ENCODE measurements at places on chromosomes 6 and 20. TPM values are rescaled to one million over a fixed set of nuclear protein-coding genes. Genes with fewer than 3 reads are reported as not detected.
A peak's percentile ranks its signal among the peaks of the same experiment; 100 is the strongest.

Gene CST7
- not detected for total RNA-seq

DNA sequence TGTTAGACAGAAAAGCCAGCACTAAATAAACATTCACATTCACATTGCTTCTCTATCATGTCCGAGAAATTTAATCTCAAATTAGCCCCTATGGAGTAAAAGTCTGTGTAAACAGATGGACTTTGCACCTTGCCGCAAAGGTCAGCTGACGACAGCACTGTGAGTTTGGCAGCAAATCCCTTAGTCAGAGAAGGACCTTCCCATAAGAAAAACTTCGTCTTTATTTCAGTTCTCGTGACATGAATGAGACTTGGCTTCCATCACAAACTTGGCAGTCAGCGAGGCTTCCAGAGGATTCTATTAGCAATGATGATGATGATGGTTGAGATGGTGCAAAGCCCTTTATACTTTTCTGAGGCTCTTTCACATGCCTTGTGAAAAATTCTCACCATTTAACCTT is 133.7 kb upstream of the IFNGR1 start:
- no peak for DNase-seq

GRCh38 chr6:151763938-151764680 is 43.4 kb upstream of the ESR1 start:
- DNase-seq, result peak; percentile 97

GRCh38 chr6:5525209-5525608 is 263.9 kb downstream of the FARS2 start:
- peak; percentile 60 for DNase-seq

GRCh38 chr6:148323344-148323743 is 19.3 kb upstream of the SASH1 start:
- DNase-seq, result no peak

DNA sequence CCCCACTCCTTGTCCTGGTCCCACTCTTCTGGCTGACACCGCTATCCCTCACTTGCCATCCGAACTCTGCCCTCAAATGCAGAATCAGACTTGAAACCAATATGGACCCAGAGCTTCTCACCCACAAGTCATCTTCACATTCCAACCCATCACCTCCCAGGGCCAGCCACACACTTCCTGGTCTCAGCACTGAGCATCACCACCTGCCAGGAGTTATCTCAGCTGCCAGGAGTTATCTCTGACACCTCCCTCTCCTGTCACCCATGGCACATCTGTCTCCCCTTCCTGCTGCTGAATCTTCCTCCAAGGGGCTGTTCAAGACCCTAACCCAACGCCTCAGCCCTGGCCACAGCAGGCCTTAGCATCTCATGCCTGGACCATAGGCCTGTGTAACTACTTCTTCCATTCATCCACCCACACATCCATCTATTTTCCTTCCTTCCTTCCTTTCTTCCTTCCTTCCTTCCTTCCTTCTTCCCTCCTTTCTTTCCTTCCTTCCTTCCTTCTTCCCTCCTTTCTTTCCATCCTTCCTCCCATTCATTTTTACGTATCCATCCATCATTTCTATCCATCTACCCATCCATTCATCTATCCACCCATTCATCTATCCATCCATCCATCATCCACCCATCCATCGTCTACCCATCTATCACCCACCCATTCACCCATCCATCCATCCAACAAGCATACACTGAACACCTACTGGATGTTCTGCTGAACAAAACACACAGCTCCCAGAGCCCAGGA is 74.6 kb upstream of the NNAT start:
- no peak for DNase-seq

DNA sequence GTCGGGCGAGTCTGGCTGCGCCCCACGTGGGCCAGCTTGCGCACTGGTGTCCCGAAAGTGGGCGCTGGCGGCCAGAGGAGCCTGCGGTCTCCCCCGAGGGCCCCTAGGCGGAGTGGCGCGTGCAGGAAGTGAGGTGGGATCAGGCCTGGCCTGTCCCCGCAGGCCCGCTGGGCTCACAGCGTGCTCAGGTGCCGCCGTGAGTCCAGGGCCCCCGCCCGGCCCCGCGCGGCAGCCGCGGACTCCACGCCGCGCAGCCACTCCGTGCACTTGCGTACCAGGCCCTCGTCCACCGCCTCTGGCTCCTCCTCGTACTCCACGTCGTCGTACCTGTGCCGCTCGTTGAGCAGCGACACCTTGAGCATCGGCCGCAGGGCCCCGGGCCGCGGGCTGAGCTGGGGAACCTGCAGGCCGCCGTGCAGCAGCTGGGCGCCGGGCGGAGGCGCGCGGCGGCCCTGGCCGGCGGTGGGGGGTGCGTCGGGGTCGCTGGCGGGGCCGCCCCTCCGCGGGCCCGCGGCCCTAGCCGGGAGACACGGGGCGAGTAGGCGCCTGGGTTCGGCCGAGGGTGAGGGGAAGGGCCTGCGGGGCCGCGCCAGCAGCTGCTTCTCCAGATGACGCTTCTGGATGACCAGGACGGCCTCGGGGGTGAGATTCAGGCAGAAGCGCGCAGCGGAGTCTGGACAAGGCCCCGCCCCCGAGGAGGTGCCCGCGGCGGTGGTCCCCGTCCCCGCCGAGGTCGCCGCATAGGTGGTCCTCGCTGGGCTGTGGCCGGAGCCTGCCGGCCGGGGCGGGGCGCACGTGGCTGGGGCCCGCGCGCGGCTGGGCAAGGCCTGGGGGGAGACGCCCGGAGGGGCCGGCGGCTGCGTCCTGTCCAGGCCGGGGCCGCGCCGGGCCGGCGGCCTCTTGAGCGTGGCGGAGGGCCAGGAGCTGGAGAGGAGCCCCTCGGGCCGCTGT is 835 bp downstream of the PRR18 start:
- DNase-seq, result no peak

Gene CST2
- not detected for total RNA-seq

GRCh38 chr20:1870792-1871550 is 24.2 kb upstream of the SIRPA start:
- peak; percentile 43 for DNase-seq

Gene SOBP
- total RNA-seq, result 7.4 TPM
